Uterine smooth muscle cell (primary cell): ENCODE measurements at places on chromosomes 4 and X. TPM values are rescaled to one million over a fixed set of nuclear protein-coding genes. Genes with fewer than 3 reads are reported as not detected.

Gene GRIA2
- under 0.01 and 0.55 TPM in 2 replicates for total RNA-seq

Gene RIPPLY1
- total RNA-seq = not detected in 2 replicates

Gene PDE6B
- 0.22 and 1.1 TPM in 2 replicates for total RNA-seq

Gene BST1
- total RNA-seq = 2.7 and 3.1 TPM in 2 replicates

Gene SEC24B
- 12.4 and 12.5 TPM in 2 replicates for total RNA-seq

Gene RRH
- total RNA-seq = 0.22 TPM in 1 of 2 replicates, not detected in the other

Gene SPP1
- 58.1 and 68.2 TPM in 2 replicates for total RNA-seq
